NCI-H1092 treated with DMSO at 0.1 percent for 48 hours (cell line): ENCODE measurements at places on chromosomes 11 and 22.

GRCh38 chr11:71140206-71140919, 112.0 kb downstream of the SHANK2 start:
- peak; percentile 98 for DNase-seq

DNA sequence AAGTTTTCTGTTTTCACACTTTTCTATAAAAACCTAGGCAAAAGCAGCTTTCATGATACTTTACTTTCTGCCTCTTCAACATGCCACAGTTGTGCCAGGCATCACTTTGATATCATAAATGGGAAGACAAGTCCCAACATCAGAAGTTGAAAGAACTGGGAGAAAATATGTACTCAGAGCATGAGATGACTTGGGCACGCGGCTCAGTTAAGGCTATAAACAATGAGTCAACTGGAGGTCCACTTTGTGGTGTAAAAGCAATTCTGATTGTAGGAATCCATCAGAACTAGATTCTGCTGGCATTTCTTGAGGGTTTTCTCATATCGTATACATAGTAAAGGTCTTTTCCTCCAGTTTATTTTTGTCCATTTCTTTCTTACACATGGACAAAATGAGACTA, 109.7 kb upstream of the USP47 start:
- no peak for DNase-seq

- DNase-seq, result no peak
Measured at GRCh38 chr11:27281740-27282590, 81.0 kb downstream of the CCDC34 start.

DNA sequence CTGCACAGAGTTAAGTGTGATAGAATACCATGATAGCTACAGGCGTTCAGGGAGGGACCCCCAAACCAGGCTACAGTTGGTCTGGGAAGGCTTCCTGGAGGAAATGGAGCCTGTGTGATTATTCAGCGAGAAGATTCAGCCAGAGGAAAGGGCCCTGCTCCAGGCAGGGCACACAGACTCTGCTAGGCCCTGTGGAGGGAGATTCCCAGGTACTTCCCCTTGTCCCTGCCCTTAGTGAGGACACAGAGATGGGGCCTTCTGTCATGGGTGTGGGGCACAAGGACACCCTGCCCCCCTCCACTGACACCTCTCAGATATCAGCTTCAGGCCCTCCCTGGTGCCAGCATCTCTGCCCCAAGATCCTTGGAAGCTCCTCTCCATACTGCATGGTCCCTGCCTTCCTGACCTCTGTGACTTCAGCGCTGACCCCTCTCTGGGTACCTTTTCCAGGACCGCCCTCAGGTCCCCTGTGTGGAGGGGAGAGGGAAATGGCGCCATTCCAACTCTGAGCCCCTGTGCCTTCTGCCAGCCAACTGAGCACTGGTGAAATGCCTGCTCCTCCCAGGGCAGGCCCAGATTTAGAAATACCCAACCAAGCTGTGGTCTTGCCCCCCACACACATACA, 12.6 kb upstream of the POU2F3 start:
- DNase-seq, result no peak

DNA sequence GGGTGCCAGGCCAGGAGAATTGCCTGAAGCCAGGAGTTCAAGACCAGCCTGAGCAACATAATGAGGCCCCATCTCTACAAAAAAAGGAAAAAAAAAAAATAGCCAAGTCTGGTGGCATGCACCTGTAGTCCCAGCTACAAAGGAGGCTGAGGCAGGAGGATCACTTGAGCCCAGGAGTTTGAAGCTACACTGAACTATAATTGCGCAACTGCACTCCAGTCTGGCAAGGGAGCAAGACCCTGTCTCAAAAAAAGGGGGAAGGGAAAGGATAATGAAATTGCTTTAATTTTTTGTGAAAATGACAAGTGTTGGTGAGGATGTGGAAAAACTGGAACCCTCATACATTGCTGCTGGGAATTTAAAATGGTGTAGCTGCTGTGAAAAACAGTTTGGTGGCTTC, 19.2 kb downstream of the STK33 start:
- DNase-seq, result no peak

GRCh38 chr22:24926849-24927579, 19.5 kb downstream of the LHFPL7 start:
- DNase-seq, result no peak

GRCh38 chr11:67269401-67270255, 3.4 kb downstream of the GRK2 start:
- DNase-seq, result no peak

DNA sequence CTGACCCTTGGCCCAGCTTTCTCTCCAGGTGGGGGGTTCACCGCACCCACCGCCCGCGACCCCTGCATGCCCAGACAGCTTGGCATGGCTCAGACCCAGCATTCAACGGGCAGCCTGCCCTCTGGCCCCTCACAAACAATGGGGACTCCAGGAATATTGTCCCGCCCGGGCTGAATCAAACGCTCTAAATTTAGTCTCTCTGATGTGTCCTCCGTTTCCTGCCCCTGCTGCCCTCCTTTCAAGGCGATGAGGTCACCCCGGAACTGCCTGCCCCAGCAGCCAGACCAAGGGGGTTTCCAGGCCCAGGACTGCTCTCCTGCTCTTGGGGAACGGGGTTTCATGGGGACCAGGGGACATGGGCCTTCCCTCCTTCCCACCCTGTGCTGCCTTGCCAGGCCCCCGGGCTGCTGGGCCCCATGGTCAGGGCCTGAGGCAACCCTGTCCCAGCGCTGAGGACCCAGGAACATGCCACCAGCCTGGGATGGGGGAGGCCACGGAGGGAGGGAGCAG, 10.1 kb upstream of the PDGFB start:
- no peak for DNase-seq

- DNase-seq, result no peak
Measured at GRCh38 chr11:12200279-12200990, 90.0 kb downstream of the MICAL2 start.

GRCh38 chr11:12195768-12196167, 85.4 kb downstream of the MICAL2 start:
- no peak for DNase-seq

GRCh38 chr22:45689211-45689610, 17.6 kb downstream of the ATXN10 start:
- DNase-seq, result no peak

DNA sequence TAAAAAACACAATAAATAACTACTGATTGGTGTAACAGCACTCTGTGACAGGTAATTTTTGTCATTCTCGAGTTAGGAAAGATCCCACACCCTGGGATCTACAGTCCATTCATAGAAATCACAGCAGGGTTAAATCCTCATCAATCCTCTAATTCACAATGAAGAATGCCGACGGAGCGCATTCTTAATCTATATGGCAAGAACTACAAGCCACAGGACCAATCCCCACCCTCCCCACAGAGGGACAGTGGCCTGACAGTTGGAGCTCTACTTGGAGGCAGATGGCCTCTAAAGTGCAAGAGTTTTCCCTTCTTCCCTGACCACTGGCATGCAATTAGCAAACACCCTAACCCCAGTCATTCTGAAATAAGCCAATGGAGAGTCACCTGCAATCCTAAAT, 34.2 kb downstream of the TCF20 start:
- no peak for DNase-seq

GRCh38 chr11:26201411-26201810, 130.5 kb upstream of the ANO3 start:
- no peak for DNase-seq

DNA sequence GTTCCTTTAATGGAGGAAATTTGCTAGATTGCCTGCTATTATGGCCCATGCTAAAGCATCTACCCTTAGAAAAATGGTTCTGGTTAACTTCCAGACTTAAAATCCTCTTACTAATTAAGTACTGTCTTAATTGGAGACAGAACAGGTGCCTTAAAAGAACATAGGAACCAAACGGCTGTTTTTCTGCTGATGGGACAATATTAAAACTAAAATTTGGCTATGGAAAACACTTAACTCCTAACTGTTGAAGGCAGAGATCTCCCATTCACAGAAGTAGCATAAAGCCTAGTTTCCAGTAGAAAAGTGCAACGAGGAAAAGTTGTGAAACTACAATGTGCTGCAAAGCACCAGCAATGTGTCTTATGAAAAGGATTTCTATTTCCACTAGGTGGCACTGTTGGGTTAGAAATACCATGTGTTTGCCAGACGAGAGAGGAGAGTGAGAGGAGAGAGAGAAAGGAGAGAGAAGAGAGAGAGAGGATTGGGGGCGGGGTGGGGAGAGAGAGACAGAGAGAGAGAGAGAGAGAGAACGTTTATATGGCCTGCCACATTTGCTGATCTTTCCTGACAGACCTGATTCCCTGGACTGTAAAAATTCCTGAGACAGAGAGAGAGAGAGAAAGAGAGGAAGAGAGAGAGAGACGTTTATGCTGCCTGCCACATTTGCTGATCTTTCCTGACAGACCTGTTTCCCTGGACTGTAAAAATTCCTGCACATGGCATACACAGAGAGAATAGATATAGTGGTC, 51.5 kb downstream of the FAM181B start:
- peak; percentile 52 for DNase-seq

DNA sequence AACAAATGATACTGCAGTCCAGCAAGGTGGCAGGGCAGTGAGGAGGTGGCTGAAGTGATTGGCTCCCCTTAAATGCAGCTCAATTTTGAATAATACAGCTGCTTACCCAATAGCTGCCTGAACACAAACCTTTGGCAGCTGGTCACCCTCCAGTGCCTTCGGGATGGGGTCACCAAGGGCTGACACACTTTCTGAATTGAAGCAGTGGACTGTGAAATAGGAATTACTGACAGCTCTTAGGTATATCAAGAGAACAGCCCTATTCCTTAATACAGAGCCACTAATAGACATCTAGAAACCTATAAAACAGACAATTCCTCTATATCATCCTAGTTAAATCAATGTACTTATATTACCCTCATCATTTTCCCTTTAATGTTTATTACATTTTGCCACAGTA, 474.2 kb upstream of the KIRREL3 start:
- peak; percentile 19 for DNase-seq

DNA sequence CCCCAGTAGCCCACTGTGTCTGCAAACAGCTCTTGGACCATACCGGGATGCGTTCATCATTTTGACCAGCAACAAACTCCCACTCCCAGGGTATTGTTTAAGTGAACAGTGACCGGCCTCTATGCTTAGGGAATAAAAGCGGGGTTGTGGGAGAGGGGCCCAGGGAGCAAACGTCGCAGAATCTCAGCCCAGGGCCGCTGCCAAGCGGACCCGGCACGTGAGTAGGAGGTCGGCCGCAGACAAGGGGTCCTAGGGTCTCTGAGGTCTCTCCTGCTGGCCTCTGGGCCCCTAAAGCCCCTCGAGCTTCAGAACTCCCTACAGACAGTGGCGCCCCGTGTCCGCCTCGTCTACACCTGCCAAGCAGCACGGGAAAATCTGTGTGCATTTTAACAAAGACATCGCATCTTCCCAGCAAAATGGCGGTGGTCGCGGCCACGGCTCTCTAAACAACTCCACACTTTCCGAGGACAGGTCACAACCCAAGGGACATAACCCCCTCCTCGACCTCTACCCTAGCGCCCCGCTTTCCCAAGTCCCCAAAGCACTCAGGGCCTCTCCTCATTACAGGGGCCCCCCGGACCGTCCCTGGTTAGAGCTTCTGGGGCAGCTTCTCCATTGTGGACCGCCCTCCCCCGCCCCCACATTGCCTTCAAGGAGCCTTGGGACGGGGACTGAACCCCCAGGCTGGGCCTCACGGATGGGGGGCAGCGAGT, 3.9 kb upstream of the GCAT start:
- peak; percentile 76 for DNase-seq

GRCh38 chr22:44192098-44192815, 11.5 kb downstream of the PARVG start:
- DNase-seq, result no peak

GRCh38 chr11:15826826-15827225, 529.5 kb downstream of the SOX6 start:
- DNase-seq, result peak; percentile 46

DNA sequence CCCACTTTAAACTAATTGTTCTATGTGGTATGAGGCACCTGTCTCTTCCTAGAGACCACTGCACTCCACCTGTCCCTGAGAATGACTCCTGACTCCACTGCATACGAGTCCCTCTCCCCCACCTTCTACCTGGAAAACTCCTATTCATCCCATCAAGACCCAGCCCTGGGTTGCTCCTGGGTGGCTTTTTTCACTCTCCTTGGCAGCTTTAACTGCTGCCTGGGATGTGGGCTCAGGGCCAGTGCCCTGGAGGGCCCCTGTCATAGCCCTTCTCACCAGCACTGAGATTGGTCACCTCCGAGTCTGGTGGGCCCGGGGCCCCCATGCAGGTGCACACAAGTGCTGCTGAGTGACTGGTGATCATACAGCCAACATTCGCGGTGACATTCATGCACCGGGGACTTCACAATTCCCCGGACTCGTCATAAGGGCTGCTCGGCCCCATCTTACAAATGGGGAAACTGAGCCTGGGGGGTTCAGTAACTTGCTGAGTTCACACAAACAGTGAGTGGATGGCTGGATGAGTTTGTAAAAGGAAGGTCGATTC, 25.9 kb upstream of the TOLLIP start:
- DNase-seq, result no peak

DNA sequence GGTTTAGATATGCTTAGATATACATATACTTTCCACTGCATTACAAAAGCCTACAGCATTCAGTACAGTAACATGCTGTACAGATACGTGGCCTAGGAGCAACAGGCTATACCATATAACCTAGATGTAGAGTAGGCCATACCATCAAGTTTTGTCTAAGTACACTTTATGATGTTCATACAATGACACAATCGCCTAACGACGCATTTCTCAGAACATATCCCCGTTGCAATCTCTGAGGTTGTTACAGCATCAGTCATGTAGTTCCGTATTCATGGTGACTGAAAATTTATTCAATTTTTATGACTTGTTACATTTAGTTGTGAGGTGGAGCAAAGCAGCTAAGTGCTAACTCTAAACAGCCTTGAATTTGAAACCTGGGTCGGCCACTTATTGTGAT, 6.7 kb downstream of the ZBTB44 start:
- no peak for DNase-seq

- DNase-seq, result no peak
Measured at GRCh38 chr11:86156397-86156955, 87.6 kb upstream of the PICALM start.

GRCh38 chr11:128086794-128087193, 500.6 kb downstream of the ETS1 start:
- no peak for DNase-seq

- DNase-seq, result no peak
Measured at GRCh38 chr11:123238297-123238696, 43.2 kb upstream of the CLMP start.

DNA sequence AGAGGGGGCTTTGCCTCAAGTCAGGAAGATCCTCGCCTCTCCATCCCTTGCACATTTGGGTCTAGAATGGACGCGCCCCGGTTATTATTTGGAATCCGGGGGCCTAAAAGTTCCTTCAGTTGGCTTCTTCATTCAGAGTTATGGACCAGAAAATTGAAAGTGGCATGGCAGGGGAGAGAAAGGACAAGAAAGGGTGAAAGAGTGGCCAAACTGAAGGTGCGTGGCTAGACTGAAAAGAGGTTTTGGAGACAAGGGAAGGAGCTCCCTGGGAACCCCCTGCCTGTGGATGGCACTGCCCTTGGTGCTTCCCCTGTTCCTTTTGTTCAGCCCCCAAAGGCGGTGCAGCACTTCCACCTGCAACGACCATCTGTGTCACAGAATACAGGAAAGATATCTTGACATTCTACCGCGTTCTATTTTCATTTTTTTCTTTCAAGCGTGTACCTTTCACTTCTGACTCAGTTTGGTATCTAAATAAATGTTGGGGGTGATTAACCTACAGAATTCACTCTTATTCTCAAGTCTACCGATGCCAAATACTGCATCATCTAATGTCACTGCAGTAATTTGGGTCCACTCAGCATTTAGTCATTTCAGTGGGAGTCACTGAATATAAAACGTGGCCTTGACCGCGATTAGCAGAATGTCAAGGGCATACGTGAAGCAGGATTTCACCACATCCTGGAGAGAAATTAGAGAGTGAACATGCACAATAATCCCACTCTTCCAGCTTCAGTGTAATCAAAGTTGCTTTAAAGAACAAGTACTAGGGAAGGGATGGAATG, 88.1 kb upstream of the ARHGAP32 start:
- peak; percentile 79 for DNase-seq

GRCh38 chr22:37449331-37450001, 22.2 kb upstream of the ELFN2 start:
- no peak for DNase-seq
